ENCODE measurements at places on chromosomes 2 and 18. TPM values are rescaled to one million over a fixed set of nuclear protein-coding genes. Genes with fewer than 3 reads are reported as not detected.

DNA sequence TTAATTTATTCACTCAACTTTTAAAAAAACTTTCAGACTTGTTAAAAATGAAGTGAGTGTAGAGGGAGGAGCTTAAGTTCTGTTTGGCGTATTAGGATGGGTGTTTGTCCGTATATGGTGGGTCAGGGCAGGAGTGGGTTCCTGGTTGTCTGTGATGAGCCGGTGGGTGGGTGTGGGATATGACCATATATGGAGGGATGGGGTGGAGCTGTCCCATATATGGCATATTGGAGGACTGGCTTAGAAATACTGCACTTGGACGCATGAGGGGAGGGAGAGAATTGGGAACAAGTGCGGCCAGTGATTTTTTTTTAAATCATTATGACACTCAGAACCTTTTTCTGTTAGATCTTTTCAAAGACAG, 1.5 kb downstream of the KDM3A start:
- DNase-seq = peak; percentile 92
- H3K4me3 ChIP-seq = peak overlapping the region; percentile 89
- no peaks in the 10 kb centered on the region for H3K27me3 ChIP-seq

DNA sequence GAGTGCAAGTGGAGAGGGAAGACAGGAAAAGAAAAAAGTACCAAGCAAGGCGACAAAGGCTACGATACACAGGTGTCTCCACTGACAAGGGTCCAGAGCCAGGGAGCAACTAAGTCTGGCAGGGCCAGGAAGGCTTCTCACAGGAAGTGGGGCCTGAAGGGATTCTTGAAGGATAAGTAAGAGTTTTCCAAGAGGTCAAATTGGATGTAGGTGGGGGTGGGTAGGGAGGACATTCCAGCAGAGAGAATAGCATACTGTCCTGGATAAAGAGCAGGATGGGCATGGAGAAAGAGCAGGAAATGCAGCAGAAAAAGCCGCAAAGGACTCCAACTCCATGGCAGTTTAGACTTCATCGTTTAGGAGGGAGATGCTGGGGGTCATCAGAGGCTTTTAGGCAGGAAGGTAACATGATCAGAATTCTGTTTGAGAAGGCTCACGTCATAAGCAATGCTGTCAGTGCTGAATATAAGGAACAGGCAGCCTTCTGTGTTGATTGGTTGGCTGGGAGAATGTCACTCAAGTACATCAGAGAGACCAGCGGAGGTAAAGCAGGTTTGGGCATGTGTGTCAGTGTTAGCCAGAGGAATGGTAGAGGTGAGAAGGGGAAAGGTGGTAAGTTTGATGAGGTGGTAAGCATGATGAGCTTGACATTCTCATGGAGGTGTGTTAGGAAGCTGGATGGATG, 35.1 kb downstream of the ARHGAP25 start:
- H3K27ac ChIP-seq = peak overlapping the region; percentile 100
- peaks cover 44% of the 10 kb centered on the region for H3K36me3 ChIP-seq
- peaks cover 97% of the 10 kb centered on the region for H3K4me1 ChIP-seq

DNA sequence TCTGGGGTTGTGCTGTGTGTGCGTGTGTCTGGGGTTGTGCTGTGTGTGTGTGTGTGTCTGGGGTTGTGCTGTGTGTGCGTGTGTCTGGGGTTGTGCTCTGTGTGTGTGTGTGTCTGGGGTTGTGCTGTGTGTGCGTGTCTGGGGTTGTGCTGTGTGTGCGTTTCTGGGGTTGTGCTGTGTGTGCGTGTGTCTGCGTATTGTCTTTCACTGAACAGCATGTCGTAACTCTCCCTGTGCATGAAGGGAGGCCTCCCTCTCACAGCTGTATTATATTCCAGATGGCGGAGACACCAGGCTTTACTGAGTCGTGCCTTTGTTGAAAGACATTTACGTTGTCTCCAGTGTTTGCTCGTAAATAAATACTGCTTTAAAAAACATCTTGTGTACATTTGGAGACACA, 5.9 kb downstream of the ACKR3 start:
- no peak overlapping the region for H3K27ac ChIP-seq
- no peak for DNase-seq
- H3K27me3 ChIP-seq = peaks cover 4% of the 10 kb centered on the region
- peaks cover 3% of the 10 kb centered on the region for H3K4me1 ChIP-seq

TRABD2A gene
- 30.2 TPM for total RNA-seq

GRCh38 chr2:12915787-12916186, 199.1 kb downstream of the TRIB2 start:
- H3K27ac ChIP-seq = no peak overlapping the region
- no peaks in the 10 kb centered on the region for H3K4me1 ChIP-seq
- peaks cover 23% of the 10 kb centered on the region for H3K27me3 ChIP-seq

DNA sequence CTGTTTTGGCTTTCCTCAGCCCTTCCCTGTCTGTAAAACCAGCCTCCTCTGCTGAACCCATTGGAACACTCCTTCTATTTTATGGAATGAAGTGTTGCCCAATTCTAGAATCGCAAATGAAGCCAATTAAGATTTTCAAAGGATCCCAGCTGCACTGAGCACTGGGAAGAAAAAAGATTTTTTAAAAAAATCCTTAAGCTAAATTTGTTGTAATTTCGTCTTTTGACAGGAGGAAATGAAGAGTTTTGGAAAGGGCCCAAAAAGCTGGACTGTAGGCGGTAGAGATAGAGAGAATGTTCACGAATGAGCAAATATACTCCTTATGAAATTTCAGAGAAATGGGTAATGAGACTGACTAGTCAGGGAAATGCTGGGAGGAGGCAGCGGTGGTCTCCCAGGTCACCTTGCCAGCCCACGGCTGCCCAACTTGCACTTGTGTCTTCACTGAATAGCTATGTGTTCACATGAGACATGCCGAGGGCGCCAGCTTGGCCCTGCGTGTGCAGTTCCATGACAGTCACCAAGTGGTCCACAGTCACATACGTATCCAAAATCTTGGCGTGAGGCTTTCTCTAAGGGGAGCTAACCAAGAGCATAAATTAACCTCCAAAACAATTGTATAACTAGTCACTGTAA, 69.9 kb downstream of the SGPP2 start:
- no peaks in the 10 kb centered on the region for H3K4me1 ChIP-seq
- H3K4me3 ChIP-seq = no peak overlapping the region
- H3K27ac ChIP-seq = no peak overlapping the region
- no peaks in the 10 kb centered on the region for H3K27me3 ChIP-seq
- no peaks in the 10 kb centered on the region for H3K36me3 ChIP-seq
- no peak for DNase-seq

GRCh38 chr2:106638580-106638979, 151.4 kb downstream of the CD8B2 start:
- no peak overlapping the region for H3K4me3 ChIP-seq
- no peak for DNase-seq
- no peaks in the 10 kb centered on the region for H3K36me3 ChIP-seq
- H3K27me3 ChIP-seq = no peaks in the 10 kb centered on the region
- no peaks in the 10 kb centered on the region for H3K4me1 ChIP-seq

GRCh38 chr2:198448789-198449188, 644.4 kb downstream of the PLCL1 start:
- no peaks in the 10 kb centered on the region for H3K27me3 ChIP-seq
- H3K36me3 ChIP-seq = no peaks in the 10 kb centered on the region
- DNase-seq = no peak
- H3K4me1 ChIP-seq = no peaks in the 10 kb centered on the region
- H3K27ac ChIP-seq = no peak overlapping the region
- no peak overlapping the region for H3K4me3 ChIP-seq

ERBB4 gene
- total RNA-seq = not detected

- H3K4me3 ChIP-seq = no peak overlapping the region
- H3K4me1 ChIP-seq = no peaks in the 10 kb centered on the region
- no peak for DNase-seq
- H3K27ac ChIP-seq = no peak overlapping the region
- H3K36me3 ChIP-seq = no peaks in the 10 kb centered on the region
Observed at GRCh38 chr2:43791035-43791765, 17.4 kb downstream of the DYNC2LI1 start.

DNA sequence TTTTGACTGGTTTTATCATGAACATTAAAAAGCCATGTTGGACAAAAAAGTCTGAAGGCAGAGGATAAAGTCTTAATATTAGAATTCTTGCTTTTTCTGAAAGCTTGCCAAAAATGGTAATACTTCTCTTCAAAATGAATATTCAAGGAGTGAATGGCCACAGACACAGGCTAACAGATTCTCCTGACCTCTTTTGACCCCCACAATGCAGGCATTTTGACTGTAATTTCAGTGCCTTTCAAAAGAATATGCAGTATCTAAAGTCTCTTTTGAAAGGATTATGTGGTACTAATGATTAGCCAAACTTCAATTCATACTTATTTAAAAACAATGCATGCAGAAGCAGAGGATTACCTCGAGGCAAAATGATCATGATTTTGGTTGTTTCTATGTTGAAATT, 557.8 kb upstream of the GCFC2 start:
- no peak overlapping the region for H3K4me3 ChIP-seq
- H3K36me3 ChIP-seq = no peaks in the 10 kb centered on the region
- no peaks in the 10 kb centered on the region for H3K4me1 ChIP-seq
- H3K27ac ChIP-seq = no peak overlapping the region
- H3K27me3 ChIP-seq = no peaks in the 10 kb centered on the region

DNA sequence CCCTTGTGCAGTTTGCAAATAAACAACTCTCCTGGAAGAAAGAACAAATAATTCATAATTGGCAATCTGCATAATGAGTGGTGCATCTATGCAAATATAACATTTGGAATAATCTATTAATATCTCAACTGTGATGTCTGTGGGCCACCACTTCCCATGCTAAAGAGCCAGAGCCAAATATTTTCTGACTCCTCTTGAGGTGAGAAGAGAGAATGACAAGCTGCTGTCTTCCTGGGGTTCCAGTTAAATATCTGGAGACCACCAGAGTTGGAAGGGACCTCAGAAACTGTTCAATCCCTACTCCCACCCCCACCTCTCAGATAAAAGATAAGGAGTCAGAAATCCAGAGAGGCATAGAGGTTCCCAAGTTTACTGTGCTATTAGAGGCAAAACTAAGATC, 241.0 kb upstream of the SLC14A2 start:
- peaks cover 43% of the 10 kb centered on the region for H3K27me3 ChIP-seq
- no peaks in the 10 kb centered on the region for H3K36me3 ChIP-seq
- no peak overlapping the region for H3K4me3 ChIP-seq

- H3K4me3 ChIP-seq = no peak overlapping the region
- no peaks in the 10 kb centered on the region for H3K36me3 ChIP-seq
- H3K27ac ChIP-seq = no peak overlapping the region
- peaks cover 29% of the 10 kb centered on the region for H3K27me3 ChIP-seq
- H3K4me1 ChIP-seq = peaks cover 12% of the 10 kb centered on the region
Observed at GRCh38 chr2:588074-588645, 89.0 kb downstream of the TMEM18 start.

DNA sequence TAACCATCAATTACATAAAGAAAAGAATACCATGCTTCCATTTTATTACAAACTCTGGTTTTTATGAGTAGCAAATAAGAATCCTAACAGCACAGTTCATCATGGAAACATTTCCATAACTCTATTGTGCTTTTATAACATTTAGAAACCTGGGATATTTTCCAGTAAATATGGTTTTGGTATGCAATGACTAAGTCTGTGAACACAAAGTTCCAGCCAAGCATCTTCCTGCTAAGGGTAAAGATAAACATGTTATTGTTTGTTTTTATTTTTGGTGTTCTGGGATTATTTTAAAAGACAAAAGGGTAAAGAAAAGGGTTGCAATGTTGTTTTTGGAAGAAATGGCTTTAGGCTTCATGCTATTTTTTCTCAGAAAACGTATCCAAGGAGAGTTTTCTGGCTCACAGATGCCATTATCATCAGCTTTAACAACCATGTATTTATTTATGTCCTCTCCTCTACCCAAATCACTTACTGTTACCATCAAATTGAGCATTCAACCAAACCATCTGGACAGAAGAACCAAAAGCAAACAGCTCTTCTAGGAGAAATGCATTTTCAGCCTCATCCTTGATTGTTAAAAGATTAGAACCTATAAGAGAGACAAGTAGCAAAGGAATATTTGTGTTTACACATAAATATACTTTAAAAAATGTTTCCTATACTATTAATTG, 116.0 kb downstream of the PLA2R1 start:
- H3K4me1 ChIP-seq = no peaks in the 10 kb centered on the region
- H3K27me3 ChIP-seq = peaks cover 36% of the 10 kb centered on the region
- H3K27ac ChIP-seq = no peak overlapping the region
- H3K36me3 ChIP-seq = no peaks in the 10 kb centered on the region
- no peak for DNase-seq
- no peak overlapping the region for H3K4me3 ChIP-seq

DNA sequence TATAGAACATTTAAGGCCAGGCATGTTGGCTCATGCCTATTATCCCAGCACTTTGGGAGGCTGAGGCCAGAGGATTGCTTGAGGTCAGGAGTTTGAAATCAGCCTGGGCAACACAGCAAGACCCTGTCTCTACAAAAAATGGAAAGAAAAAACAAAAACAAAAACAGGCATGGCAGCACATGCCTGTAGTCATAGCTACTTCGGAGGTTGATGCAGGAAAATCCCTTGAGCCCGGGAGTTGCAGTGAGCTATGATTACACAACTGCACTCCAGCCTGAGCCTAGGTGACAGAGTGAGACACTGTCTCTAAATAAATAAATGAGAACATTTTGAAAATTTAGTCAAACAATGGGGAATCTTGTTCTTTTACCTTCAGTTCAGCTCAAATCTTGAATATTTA, 12.1 kb upstream of the YES1 start:
- DNase-seq = no peak
- peaks cover 5% of the 10 kb centered on the region for H3K4me1 ChIP-seq
- no peak overlapping the region for H3K4me3 ChIP-seq
- no peaks in the 10 kb centered on the region for H3K36me3 ChIP-seq

SERPINB3 gene
- not detected for total RNA-seq

- peaks cover 4% of the 10 kb centered on the region for H3K4me1 ChIP-seq
- no peak overlapping the region for H3K4me3 ChIP-seq
- H3K27me3 ChIP-seq = peaks cover 24% of the 10 kb centered on the region
- no peak for DNase-seq
Observed at GRCh38 chr18:54316071-54316820, 41.4 kb downstream of the STARD6 start.

- H3K4me1 ChIP-seq = peaks cover 1% of the 10 kb centered on the region
- no peak overlapping the region for H3K4me3 ChIP-seq
- DNase-seq = no peak
- H3K27ac ChIP-seq = no peak overlapping the region
- H3K27me3 ChIP-seq = no peaks in the 10 kb centered on the region
- H3K36me3 ChIP-seq = peaks cover 5% of the 10 kb centered on the region
Observed at GRCh38 chr2:10775831-10776230, 36.8 kb downstream of the PDIA6 start.

DARS1 gene
- total RNA-seq = 94.0 TPM

- DNase-seq = no peak
- H3K4me1 ChIP-seq = no peaks in the 10 kb centered on the region
- no peak overlapping the region for H3K4me3 ChIP-seq
Observed at GRCh38 chr2:42663828-42664227, 95.4 kb downstream of the MTA3 start.

- no peaks in the 10 kb centered on the region for H3K27me3 ChIP-seq
- no peak overlapping the region for H3K27ac ChIP-seq
- H3K4me3 ChIP-seq = no peak overlapping the region
- no peaks in the 10 kb centered on the region for H3K4me1 ChIP-seq
Observed at GRCh38 chr2:180707175-180707883, 273.1 kb upstream of the UBE2E3 start.

C18orf54 gene
- total RNA-seq = 16.4 TPM

Data from activated CD8-positive, alpha-beta memory T cell treated with anti-CD3 and anti-CD28 coated beads, Interleukin-2, amount 10 ng/mL, durations not matched to agents 7 days and 5 days (primary cell).